ENCODE measurements at places on chromosomes 6 and 20.

GRCh38 chr6:134379076-134379475, 61.2 kb upstream of the SGK1 start:
- no peak overlapping the region for H3K4me3 ChIP-seq
- DNase-seq: no peak
- no peaks in the 10 kb centered on the region for H3K27me3 ChIP-seq
- H3K27ac ChIP-seq: no peak overlapping the region

DNA sequence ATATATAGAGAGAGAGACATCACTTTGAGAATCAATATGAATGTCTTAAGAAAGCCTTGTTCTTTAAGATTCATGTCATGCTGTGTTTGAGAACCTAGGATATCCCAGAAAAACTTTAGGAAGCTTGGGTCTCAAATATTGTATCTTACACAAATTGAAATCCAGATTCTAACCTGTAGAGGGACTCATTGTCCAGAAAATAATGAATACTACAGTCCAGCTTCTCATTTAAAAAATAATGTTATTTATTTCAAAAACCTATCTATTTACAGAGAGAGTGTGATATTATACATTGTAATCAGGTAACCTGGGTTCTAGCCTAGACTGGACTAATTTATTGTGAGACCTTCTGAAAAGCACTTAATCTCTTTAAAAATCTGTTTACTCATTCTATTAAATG, 4.2 kb downstream of the RFX6 start:
- H3K36me3 ChIP-seq: no peaks in the 10 kb centered on the region
- H3K4me1 ChIP-seq: no peaks in the 10 kb centered on the region
- no peak overlapping the region for H3K4me3 ChIP-seq
- H3K27me3 ChIP-seq: peaks cover 17% of the 10 kb centered on the region
- no peak for DNase-seq

GRCh38 chr6:89013438-89013837, 50.0 kb upstream of the RNGTT start:
- peaks cover 2% of the 10 kb centered on the region for H3K4me1 ChIP-seq
- H3K36me3 ChIP-seq: no peaks in the 10 kb centered on the region
- H3K27me3 ChIP-seq: no peaks in the 10 kb centered on the region
- H3K4me3 ChIP-seq: no peak overlapping the region
- no peak for DNase-seq

DNA sequence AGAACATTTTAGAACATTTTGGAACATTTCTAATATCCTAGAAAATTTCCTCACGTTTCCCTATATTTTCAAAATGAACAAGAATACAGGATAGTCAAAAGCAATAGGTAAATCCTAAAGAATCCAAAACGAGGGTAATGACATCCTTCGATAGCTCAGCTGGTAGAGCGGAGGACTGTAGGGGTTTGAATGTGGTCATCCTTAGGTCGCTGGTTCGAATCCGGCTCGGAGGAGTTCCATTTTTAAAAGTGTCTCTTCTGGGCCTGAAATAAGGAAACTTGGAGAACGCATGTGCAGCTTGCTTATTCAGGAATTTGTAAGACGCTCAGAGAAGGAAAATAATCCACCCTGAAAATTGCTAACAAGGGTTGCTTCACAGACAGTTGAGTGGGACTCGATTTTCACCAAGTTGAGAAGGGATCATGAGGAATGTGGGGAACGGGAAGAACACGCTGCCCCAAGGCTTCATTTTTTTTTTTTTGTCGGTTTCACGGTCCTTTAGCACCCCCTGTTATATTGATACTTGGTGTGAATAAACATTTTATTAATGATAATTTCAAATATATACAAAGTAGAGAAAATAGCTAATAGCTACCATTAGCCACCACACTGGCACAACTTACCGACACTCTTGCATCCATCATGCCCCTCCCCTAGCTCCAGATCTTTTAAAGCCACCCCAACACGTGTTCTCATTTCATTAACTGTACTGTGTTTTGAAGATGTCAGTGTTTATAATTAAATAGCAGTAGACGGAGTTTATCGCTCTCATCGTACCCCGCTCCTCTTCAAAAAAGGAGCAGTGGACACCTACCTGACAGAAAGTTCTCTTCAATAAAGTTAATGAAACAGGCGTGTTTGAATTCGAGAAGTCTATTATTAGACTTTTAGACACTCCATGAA, 1.8 kb upstream of the ABT1 start:
- peak overlapping the region; percentile 38 for H3K27ac ChIP-seq
- DNase-seq: no peak
- H3K4me3 ChIP-seq: no peak overlapping the region
- H3K27me3 ChIP-seq: peaks cover 6% of the 10 kb centered on the region
- peaks cover 20% of the 10 kb centered on the region for H3K36me3 ChIP-seq

- no peak overlapping the region for H3K27ac ChIP-seq
- H3K27me3 ChIP-seq: no peaks in the 10 kb centered on the region
- no peaks in the 10 kb centered on the region for H3K36me3 ChIP-seq
- no peak overlapping the region for H3K4me3 ChIP-seq
Measured at GRCh38 chr6:139882977-139883728, 508.7 kb upstream of the CITED2 start.

- H3K27me3 ChIP-seq: no peaks in the 10 kb centered on the region
- H3K36me3 ChIP-seq: no peaks in the 10 kb centered on the region
- no peak for DNase-seq
- no peak overlapping the region for H3K27ac ChIP-seq
- H3K4me1 ChIP-seq: no peaks in the 10 kb centered on the region
Measured at GRCh38 chr6:75824160-75824559, 75.1 kb downstream of the MYO6 start.

- no peaks in the 10 kb centered on the region for H3K36me3 ChIP-seq
- H3K4me1 ChIP-seq: no peaks in the 10 kb centered on the region
- DNase-seq: no peak
Measured at GRCh38 chr6:17477356-17477755, 84.0 kb downstream of the CAP2 start.

DNA sequence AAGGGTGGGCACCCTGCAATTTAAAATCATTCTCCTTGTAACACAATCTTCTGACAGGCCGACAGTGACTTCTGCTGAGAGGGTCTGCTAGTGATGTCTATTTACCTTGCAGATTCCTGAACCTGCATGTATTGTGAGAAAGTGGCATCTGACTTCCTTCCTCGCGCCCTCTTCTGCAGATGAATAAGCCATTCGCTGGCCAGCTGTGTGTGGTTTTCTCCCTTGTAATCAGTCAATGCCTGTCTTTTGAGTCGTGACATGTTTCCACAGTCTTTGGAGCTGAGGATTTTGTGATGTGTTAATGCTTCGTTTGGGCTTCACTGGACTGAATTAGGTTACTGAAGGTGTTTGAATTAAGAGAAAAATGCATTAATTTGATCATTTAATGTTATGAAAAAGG, 125.3 kb downstream of the GRM1 start:
- no peak overlapping the region for H3K4me3 ChIP-seq
- no peaks in the 10 kb centered on the region for H3K27me3 ChIP-seq
- no peaks in the 10 kb centered on the region for H3K36me3 ChIP-seq
- DNase-seq: peak; percentile 40
- peaks cover 2% of the 10 kb centered on the region for H3K4me1 ChIP-seq

GRCh38 chr6:159557031-159557430, 136.0 kb downstream of the SOD2 start:
- H3K27ac ChIP-seq: no peak overlapping the region

All from common myeloid progenitor, CD34-positive (primary cell).